ENCODE measurements at places on chromosomes 5 and 9. TPM values are rescaled to one million over a fixed set of nuclear protein-coding genes. Genes with fewer than 3 reads are reported as not detected.

- H3K27me3 ChIP-seq, result peaks cover 14% of the 10 kb centered on the region
- H3K4me1 ChIP-seq, result no peaks in the 10 kb centered on the region
- no peak for DNase-seq
- no peaks in the 10 kb centered on the region for H3K36me3 ChIP-seq
These were observed 178.8 kb upstream of the IL12B start for GRCh38 chr5:159509002-159509660.

GRCh38 chr5:73031839-73032238 lies 76.0 kb downstream of the FCHO2 start:
- H3K36me3 ChIP-seq, result no peaks in the 10 kb centered on the region
- no peak for DNase-seq
- H3K27me3 ChIP-seq, result no peaks in the 10 kb centered on the region
- no peaks in the 10 kb centered on the region for H3K4me1 ChIP-seq

Gene RGS7BP
- not detected for total RNA-seq

DNA sequence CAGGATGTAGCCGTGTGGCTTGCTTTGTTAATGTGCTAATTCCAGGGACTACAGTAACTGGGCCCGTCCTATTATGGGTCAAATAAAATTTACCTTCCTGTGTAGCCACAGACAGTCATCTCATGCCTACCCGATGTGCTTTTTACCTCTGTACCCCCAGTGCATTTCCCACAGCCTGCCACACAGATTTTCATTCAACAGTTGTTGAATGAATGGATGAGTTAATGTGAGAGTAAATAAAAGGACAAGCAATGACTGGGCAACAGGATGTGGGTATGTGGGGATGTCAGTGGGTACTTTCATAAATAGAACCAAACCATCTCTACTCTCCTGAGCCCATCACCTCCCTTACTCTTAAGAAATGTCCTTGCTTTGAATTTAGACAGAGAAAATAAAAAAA lies 441.2 kb upstream of the ZNF462 start:
- H3K4me3 ChIP-seq, result no peak overlapping the region
- no peaks in the 10 kb centered on the region for H3K27me3 ChIP-seq
- H3K27ac ChIP-seq, result no peak overlapping the region

GRCh38 chr5:67896311-67896929 lies 319.1 kb upstream of the PIK3R1 start:
- no peak overlapping the region for H3K4me3 ChIP-seq
- H3K27me3 ChIP-seq, result no peaks in the 10 kb centered on the region

Gene SOX30
- total RNA-seq, result 0.33 TPM

- no peak overlapping the region for H3K27ac ChIP-seq
- H3K27me3 ChIP-seq, result no peaks in the 10 kb centered on the region
- H3K4me1 ChIP-seq, result no peaks in the 10 kb centered on the region
- DNase-seq, result no peak
- H3K4me3 ChIP-seq, result no peak overlapping the region
- H3K36me3 ChIP-seq, result no peaks in the 10 kb centered on the region
These were observed 2222.7 kb upstream of the WWC1 start for GRCh38 chr5:166068547-166069335.

All from activated CD4-positive, alpha-beta memory T cell treated with anti-CD3 and anti-CD28 coated beads, Interleukin-2, amount 10 ng/mL, durations not matched to agents 7 days and 5 days (primary cell).